Omental fat pad (tissue), 4 donors: ENCODE measurements at places on chromosomes 16 and 17. TPM values are rescaled to one million over a fixed set of nuclear protein-coding genes. Genes with fewer than 3 reads are reported as not detected.

Gene CD300A
- 24.6 TPM for total RNA-seq

Gene SSTR5
- not detected for total RNA-seq

Gene TPSAB1
- 35.6 TPM for total RNA-seq

Gene FTSJ3
- total RNA-seq, result 40.8 TPM

DNA sequence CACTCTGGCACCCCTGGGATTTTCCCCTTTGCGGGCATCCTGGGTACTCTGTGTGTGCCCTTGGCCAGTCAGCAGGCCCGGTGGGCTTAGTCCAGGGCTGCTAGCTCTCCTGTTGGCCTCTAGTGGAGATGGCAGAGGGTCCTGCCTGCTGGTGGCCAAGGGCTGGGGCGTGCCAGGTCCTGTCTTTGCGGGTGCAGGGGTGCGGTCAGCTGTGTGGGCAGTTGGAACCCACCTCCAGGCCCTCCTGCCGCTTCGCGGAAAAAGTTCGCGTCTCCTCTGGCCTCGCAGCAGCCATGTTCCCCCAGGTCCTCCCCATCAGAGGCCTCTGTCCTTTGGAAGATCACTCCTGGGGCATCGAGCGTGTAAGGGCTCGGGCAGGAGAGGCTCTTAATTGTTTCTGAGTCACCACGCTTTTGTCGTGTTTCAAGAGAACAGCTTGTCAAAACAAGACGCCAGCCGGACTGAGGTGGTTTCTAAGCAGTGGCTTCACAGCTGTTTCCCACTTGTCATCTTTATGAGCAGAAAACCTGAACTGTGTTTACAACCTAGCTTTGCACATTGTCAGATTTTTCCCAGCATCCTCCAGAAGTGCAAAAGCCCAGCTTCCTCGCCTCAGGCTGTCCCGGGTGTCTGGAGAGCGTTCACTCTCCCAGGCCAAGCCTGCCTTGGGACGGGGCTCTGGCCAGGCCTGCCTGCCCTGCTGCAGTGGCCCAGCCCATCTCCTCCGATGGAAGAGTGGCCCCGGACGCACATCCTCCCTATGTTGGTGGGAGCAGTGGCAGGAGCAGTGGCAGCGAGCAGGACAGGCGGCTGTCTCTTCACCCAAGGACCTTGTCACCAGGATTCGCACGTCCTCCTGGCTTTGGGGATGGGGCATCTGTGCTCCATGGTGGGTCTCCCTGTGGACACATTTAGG, 5.0 kb upstream of the DNASE1L2 start:
- DNase-seq, result no peak

- DNase-seq, result no peak
These were observed 313.0 kb upstream of the GOT2 start for GRCh38 chr16:59047114-59047513.

DNA sequence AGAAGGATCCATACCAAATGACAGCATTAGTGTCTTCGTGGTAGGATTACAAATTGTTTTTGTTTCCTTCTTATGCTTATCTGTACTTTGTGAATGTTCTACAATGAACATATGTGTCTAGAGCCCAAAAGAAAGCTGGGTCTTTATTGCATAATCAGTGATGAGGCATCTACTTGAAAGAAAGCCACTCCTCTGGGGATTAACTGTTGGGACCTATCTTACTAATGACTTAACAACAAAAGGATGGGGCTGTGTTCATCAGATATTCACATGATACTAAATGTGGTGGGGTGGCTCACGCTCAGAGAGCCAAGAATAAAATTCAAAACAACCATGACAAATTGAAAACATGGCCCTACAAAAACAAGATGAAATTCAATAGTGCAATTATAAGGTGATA, 160.2 kb downstream of the RGS9 start:
- no peak for DNase-seq

GRCh38 chr16:83914091-83914710, 15.3 kb downstream of the MLYCD start:
- no peak for DNase-seq

- DNase-seq, result no peak
These were observed 496.9 kb upstream of the ZFHX3 start for GRCh38 chr16:73544826-73545225.

- peak; percentile 20 for DNase-seq
These were observed 2.0 kb downstream of the PRSS33 start for GRCh38 chr16:2785101-2785991.

GRCh38 chr17:46857600-46857999, 6.2 kb downstream of the WNT9B start:
- no peak for DNase-seq

- DNase-seq, result no peak
These were observed 1.7 kb upstream of the KPNA2 start for GRCh38 chr17:68033636-68034451.
